ENCODE measurements at places on chromosomes 1 and 21.

DNA sequence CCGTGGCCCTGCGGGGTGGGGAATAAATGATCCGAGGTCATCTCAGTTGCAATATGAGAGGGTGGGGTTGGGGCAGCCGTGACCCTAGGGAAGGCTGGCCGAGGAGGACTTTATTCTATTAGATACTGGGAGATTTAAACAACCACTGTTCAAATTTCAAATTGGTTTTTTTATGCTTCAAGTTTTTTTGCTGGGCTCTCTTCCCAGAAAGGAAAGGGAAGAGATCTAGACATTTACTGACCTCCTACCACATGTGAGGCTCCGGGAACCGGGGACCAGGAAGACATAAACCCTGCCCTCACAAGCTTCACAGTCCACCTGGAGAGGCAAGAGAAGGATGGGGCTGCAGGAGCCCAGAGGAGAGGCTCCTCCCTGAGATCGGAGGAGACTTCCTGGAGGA, 207.3 kb downstream of the FOXD2 start:
- DNase-seq, result no peak

GRCh38 chr1:116666187-116667077, 1.1 kb downstream of the IGSF3 start:
- DNase-seq, result no peak

- peak; percentile 32 for DNase-seq
Observed at GRCh38 chr1:54557671-54558355, 9.8 kb downstream of the ACOT11 start.

DNA sequence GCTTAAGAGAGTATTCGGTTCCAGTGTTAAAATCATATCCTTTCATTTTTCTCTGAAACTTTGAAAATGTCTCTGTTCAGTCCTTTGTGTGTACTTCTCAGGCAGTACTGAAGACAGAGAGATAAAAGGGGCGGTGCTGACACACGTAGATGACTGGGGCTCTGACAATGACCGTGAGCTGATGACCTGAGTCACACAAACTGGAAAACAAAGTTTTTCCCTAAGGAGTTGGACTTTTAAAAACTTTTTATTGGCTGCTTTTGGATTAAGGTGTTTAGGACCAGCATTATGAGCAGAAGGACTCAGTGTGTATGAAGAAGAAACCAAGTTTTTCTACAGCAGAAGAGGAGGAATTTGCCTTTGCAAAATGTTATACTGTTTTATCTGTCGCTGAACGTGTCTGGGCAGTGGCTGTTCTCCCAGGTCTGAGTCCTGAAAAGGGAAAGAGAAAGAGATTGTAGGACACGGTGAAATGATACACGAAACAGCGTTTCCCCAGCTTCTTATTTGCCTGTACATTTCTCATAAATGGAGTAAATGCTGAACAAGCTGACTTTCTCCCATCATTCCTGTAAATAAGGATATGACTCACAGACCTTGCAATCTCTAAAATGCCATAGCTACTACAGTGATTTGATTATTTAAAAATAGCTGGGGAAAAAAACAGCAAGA, 51.5 kb downstream of the MAP3K7CL start:
- DNase-seq, result peak; percentile 79

DNA sequence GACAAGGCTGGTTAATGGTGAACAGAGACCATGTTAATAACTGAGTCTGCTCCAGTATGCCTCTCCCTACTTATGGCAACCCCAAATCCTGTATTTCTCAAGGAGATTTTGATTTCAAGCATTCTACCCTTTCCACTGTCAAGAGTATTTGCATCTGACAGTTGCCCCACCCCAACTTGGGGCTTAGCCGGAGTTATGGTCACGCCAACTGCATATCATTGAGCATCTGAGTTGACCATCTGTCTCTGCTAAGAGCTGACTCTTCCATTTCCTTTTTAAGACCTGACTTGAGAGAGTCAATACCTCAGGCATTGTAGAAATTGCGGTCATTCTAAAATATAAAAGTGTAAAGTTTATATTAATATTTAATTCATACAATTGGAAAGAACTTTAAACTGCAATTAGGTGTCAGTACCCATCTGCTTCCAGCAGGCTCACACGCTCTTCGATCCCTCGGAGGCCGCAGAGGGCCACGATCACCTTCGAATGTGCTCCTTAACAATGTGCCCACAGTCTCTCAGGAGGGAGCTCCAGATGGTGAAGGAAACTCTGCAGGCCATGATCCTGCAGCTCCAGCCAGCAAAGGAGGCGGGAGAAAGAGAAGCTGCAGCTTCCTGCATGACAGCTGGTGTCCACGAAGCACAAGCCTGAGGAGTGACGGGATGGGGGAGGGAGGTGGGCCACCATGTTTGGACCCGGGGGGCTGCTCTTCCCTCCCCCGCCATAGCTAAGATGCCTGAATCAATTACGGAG, 409.8 kb downstream of the DISC1 start:
- DNase-seq, result no peak

DNA sequence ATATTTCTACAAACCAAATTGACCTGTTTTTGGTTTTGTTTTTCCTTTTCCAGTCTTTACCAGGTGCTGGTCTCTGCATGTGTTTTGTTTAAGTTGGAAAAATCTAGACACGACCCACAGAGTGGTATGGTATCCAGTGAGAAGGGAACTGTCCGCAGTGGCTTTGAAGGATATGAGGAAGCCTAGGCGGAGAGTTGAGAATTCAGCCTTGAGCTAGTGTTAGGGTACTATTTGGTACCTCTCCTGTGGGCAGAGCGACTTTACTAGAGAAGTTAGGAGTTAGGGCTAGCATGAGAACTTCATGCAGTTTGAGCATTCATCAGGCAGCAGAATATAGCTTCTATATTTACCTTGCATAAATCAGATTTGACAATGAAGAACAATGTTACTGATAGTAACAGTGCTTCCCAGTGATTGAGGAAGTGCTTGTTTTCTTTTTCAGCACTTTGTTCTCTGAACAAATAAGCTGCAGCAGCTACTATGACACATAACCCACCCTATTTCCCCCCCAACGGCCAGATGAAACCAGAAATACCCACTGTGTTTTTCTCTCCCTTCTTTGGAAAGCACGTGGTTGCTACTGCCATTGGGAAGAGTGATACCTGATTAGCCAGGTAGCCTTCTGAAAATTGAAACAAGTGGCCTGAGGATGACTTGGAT, 19.0 kb downstream of the MRPS6 start:
- DNase-seq, result peak; percentile 27

GRCh38 chr1:173152598-173152997, 54.5 kb downstream of the TNFSF4 start:
- no peak for DNase-seq

- DNase-seq, result no peak
Observed at GRCh38 chr1:29319300-29320110, 83.2 kb downstream of the PTPRU start.

GRCh38 chr1:198168227-198168626, 11.4 kb downstream of the NEK7 start:
- peak; percentile 52 for DNase-seq

DNA sequence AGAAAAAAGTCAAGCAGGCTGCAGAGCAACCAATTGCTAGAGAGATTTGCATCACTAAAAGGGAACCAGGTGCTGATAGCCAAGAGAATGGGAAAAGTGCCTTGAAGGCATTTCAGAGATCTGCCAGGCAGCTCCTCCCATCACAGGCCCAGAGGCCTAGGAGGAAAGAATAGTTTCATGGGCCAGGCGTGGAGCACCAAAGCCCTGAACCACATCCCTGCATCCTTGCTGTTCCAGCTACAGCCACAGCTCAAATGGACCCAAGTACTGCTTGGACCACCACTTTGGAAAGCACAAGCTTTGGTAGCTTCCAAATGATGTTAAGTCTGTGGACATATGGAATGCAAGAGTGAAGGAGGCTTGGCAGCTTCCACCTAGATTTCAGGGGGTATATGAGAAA, 29.7 kb upstream of the ZSWIM5 start:
- no peak for DNase-seq

- no peak for DNase-seq
Observed at GRCh38 chr1:214391873-214392645, 111.1 kb downstream of the SMYD2 start.

DNA sequence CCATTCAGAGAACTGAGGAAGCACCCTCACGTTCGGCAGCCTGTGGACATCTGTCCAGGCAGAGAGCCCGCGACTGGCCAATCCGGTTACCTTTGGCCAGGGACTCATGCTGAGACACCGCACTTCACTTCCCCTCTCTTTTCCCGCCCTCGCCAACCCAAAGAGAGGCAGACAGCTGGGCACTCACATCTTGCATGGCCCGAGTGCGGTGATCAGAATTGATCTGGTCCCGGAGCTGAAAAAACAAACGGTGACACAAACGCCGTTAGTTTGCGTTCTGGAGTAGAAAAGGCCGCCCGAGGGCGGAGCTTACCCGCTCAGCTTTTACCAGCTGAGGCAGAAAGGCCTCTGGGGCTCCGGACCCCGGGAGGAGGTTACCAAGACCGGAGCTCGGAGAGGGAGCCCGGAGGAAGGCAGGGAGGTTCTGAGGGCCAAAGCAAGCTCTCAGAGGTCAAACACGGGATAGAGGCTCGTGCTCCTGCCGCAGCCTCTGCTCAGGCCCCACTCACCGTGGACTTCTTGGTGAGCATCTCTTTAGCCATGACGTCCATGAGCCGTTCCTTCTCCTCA, 376 bp downstream of the SF3A3 start:
- no peak for DNase-seq

- DNase-seq, result no peak
Observed at GRCh38 chr1:109827986-109828385, 64.3 kb upstream of the EPS8L3 start.

GRCh38 chr21:29053011-29053553, 20.4 kb downstream of the CCT8 start:
- DNase-seq, result no peak

- DNase-seq, result no peak
Observed at GRCh38 chr1:17195731-17196130, 9.2 kb upstream of the PADI1 start.

DNA sequence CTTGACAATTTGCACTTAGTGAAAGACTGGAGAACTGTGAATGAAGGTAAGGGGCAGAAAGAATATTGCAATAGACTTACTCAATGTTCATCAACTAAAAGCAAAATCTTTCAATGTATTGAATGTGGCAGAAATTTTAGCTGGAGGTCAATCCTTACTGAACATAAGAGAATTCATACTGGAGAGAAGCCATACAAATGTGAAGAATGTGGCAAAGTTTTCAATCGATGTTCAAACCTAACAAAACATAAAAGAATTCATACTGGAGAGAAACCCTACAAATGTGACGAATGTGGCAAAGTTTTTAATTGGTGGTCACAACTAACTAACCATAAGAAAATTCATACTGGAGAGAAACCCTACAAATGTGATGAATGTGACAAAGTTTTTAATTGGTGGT, 80.7 kb downstream of the JMJD4 start:
- no peak for DNase-seq

- no peak for DNase-seq
Observed at GRCh38 chr1:206050655-206051235, 2.2 kb upstream of the RHEX start.

DNA sequence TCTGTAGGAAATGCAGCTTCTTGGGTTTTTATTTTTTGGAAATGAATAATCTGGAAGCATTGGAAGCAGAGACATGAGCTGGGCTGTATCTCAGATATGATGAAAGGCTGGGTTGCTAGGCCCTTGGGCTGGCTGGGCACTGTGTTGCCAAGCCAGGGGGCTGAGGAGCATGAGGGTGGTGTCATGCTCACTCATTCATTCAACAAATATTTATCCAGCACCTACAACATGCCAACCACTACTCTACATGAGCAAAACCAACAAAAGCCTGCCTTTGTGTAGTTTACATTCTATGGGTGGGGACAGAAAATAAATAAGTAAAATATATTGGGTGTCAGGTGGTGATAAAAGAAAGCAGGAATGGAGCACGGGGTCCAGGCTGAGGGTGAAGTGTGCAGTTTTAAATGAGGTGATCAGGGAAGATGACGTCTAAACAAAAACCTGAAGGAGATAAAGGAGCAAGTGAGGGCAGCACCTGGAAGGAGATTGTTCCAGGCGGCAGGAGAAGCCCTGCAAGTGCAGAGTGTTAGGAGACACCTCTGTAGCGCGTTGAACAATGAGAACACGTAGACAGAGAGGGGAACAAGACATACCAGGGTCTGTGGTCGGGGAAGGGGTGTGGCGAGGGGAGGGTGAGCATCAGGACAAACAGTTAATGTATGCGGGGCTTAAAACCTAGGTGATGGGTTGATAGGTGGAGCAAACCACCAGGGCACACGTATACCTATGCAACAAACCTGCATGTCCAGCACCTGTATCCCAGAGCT, 10.9 kb downstream of the TAGLN2 start:
- DNase-seq, result no peak

GRCh38 chr1:33441088-33441745, 10.3 kb upstream of the PHC2 start:
- no peak for DNase-seq

- DNase-seq, result peak; percentile 52
Observed at GRCh38 chr1:36458910-36459309, 5.3 kb downstream of the MRPS15 start.

DNA sequence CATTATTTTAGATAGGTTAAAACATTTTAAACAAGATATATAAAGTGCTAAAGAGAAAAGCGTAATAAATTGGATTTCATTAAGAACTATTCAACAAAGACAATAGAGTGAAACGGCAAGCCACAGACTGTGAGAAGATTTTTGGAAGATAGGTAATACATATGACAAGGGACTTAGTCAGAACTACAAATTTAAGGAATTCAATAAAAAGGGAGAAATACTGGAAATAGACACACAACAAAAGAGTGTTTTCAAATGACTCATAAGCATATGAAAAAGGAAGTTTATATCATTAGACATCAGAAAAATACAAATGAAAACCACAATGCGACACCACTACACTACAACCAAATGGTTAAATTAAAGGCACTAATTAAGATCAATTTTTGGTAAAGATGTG, 90.5 kb downstream of the GDAP2 start:
- DNase-seq, result no peak

DNA sequence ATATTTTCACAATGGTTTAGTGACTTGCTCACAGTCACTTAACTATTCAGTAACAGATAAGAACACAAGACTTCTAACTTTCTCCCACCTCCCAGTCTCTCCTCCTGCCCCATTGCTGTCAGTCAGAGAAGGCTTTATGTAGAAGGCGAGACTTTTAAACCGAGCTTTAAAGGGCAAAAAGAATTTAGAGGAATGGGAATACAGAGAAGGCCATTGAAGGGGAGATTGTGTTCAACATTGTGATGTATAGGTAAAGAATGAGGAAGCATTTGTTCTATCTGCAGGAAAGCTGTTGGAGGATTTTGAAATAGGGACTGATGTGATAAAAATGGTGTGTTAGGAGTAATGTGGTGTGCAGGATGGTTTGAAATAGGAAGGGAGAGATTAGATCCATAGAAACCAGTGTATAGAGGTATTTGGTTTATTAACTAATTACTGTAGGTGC, 7.3 kb downstream of the POU2F1 start:
- peak; percentile 77 for DNase-seq

- DNase-seq, result no peak
Observed at GRCh38 chr1:3714814-3715213, 37.4 kb upstream of the CCDC27 start.

GRCh38 chr1:220113136-220113695, 19.3 kb downstream of the IARS2 start:
- peak; percentile 76 for DNase-seq

- peak; percentile 45 for DNase-seq
Observed at GRCh38 chr1:204623894-204624361, 61.6 kb downstream of the LRRN2 start.

GRCh38 chr1:240991230-240991629, 365.8 kb downstream of the RGS7 start:
- no peak for DNase-seq
